ENCODE measurements at places on chromosomes 13 and 19.

GRCh38 chr19:18483119-18483890, 38.6 kb downstream of the ELL start:
- DNase-seq = no peak

GRCh38 chr19:48654299-48655059, 8.5 kb upstream of the CA11 start:
- no peak for DNase-seq

GRCh38 chr13:105410602-105411001, 1124.9 kb downstream of the EFNB2 start:
- peak; percentile 40 for DNase-seq

GRCh38 chr13:29952245-29952644, 101.8 kb upstream of the UBL3 start:
- DNase-seq = no peak

GRCh38 chr19:2732157-2732725, 7.6 kb downstream of the SLC39A3 start:
- DNase-seq = no peak

GRCh38 chr13:50198508-50198907, 183.3 kb downstream of the KCNRG start:
- no peak for DNase-seq

DNA sequence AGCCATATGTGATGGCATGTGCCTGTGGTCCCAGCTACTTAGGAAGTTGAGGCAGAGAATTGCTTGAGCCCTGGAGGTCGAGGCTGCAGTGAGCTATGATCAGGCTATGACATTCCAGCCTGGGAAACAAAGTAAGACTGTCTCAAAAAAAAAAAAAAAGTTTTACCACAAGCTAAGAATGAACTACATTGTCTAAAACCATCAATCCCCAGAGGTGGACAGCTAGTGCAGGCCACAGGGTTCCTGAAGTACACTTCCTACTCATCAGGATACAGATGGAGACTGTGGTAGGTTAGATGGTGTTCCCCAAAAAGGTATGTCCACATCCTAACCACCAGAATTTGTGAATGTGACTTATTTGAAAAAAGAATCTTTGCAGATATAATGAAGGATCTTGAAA, 63.5 kb upstream of the DOCK9 start:
- DNase-seq = no peak

DNA sequence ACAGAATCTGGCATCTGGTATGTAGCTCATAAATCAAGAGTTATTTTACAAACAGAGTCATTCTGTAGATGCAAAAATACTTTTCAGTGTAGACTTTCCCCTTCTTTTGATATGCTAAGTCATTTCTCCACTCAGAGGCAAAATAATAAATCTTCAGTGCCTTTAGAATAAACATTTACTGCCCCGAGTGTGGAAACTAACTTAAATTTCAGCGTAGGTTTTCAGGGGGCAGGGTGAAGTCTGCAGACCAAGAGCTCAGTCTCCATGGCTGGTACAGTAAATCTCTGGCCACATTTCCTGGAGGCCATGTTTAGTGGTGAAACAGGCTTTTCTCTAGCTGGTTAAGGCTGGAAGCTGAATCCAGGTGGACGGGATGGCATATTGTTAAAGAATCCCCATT, 13.1 kb upstream of the ADPRHL1 start:
- DNase-seq = no peak

DNA sequence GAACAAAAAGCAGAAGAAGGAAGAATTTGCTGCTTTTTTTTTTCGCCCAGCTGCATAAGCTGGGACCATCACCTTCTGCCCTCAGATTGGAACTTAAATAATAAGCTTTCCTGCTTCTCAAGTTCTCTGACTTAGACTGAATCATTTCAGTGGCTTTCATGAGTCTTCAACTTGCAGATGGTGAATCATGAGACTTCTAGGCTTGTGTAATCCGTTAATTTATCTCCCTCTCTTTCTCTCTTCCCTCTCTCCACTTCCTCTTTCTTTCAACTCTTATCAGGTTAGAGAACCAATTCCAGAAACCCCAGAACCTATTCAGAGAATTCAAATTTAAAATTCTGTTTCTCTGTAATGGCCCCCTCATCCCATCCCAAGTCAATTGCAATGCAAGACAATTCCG, 1153.7 kb downstream of the PCDH9 start:
- DNase-seq = no peak

DNA sequence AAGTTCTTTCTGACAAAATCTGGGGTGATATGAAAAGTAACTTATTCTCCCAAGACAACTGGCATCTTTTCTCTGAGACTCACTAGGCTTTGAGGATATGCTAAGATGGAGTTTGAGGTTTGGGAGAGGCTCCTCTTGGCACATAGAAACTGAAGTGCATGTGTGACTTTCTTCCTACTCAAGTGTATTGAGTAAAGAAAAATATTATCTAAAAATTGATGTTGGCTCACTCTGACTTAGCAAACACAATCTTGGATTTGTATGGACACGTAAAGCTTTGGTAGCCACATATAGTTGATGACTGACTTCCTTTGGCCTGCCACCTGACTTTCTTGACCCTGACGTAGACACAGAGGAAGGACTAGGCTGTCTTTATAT, 71.1 kb upstream of the KLF12 start:
- DNase-seq = no peak

DNA sequence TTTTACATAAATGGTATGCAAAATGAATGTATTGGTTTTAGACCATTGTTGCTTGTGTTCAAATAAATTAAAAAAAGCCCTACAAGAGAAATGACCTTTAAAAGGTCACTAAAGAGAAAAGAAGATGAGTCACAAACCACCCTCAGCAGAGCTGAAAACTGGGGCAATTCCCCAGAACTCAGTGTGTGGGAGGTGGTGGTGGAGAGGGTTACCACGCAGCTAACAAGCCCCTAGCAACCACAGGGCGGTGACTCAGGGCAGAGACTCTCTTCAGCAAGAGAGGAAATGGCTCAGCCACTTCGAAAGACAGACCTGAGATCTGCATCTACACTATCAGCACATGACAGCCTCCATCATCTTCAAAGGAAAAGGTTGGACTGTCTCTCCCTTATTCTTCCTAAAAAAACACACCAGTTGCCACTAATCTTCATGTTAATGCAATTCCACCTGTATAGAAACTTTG, 29.4 kb upstream of the NDFIP2 start:
- peak; percentile 97 for DNase-seq

DNA sequence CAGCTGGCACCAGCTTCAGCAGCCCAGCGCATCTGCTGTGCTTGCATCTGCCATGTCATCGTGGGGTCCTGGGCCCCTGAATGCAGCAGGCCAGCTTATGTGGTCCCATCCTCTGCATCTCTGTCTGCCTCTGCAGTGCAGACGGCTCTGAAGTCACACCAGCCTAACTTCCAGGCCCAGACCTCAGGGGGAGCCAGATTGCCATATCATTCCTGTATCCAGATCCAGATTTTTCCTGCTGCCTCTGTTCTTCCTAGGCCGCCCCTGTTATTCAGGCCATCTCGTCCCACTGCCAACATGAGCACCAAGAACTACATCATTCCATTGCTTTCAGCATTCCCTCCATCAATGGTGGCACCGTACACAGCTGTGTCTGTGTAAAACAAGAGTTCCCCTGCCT, 571.6 kb downstream of the UQCRFS1 start:
- no peak for DNase-seq

DNA sequence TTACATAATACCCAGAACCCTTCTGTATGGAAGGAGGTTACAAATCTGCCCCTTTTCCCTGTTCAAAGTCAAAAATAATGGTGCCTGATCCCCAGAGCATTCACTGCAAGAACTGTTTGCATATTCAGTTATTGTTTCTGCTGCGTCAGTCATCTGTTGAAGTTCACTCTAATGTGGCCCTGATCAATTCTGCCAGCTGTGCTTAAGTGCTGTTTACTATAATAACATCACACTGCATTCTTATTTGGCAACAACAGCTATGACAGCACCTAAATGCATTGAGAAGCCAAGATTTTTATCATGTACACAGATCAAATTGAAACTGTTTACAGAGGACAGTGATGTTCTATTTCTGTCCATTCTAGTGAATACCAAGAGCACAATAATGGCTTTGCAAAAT, 115.9 kb downstream of the DACH1 start:
- no peak for DNase-seq

DNA sequence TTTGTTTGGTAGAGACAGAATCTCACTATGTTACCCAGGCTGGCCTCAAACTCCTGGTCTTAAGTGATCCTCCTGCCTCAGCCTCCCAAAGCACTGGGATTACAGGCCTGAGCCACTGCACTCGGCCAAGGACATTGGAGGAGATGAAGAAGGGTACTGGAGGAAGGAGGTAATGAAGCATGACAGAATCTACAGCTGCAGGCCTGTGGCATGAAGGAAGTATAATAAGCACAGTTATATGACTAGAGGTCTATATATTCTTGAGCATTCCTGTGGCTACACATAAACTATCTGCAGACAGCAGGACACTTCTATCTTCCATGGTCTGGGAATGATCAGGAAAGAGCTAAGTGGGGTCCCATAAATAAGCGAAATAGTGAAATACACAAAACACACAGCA, 18.2 kb downstream of the ZNF565 start:
- DNase-seq = no peak

GRCh38 chr13:95411428-95412040, 110.3 kb upstream of the ABCC4 start:
- no peak for DNase-seq

- DNase-seq = no peak
Measured at GRCh38 chr19:19600793-19601330, 17.6 kb downstream of the PBX4 start.

GRCh38 chr13:59445812-59446211, 717.9 kb downstream of the DIAPH3 start:
- DNase-seq = no peak

GRCh38 chr19:51296336-51297093, 14.9 kb upstream of the IGLON5 start:
- DNase-seq = no peak

- no peak for DNase-seq
Measured at GRCh38 chr13:72586518-72586917, 140.9 kb downstream of the MZT1 start.

DNA sequence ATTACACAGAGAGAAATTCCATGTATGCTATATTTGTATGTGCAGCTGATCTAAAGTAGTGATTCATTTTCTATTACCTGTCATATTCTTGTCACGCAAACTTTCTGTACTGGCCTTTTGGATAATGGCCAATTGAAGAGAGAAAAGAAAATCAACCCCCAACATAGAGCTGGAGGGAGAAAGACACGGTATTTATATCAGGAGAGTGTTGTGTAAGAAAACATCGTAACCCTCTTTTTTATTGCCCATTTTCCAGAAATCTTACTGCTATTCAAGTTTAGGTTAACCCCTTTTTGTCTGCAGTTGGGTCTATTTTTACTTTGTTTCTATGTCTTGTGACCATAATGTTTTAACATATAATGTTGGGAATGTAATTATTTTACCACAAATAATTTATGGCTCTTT, 27.9 kb downstream of the DGKH start:
- DNase-seq = no peak

- no peak for DNase-seq
Measured at GRCh38 chr13:24842549-24843274, 78.7 kb downstream of the RNF17 start.

GRCh38 chr13:27976362-27977091, 7.4 kb upstream of the CDX2 start:
- DNase-seq = no peak

DNA sequence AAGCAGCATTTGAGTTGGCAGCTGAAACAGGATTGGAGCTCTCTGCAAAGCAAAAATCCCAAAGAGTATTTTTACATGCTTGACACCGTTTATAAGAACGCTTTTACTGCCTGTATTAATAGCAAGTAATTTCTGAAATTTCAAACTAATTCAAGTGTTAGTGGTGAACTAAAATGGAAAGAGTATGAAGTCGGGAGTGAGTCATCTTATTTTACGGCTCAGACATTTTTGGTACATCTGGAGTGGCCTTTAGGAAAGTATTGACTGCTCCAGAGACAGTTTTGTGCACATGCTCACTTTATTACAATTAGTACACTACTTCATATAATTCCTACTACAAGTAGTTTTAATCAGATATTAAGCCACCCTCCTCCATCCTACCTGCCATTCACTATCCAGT, 167.4 kb downstream of the SLITRK6 start:
- no peak for DNase-seq

GRCh38 chr19:46834121-46834520, 16.5 kb downstream of the AP2S1 start:
- DNase-seq = no peak

DNA sequence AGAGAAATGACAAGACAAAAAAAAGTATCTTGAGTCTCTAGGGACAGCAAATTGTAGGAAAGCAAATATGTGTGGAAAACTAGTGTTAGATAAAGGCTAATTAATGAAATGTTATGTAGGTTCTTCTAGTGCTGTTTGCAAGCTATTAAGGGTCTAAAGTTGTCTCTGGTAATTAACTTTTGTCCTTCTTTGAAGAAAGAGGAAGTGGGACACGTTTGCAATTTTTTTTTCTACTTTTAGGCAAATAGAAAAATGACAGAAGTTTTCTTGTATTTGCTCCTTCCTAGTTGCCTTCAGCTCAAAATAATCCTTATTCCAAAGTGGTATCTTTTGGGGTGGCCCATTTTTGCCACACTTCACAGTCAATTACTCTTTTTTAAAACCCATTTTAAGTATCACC, 1877.7 kb upstream of the PRR20A start:
- DNase-seq = no peak

- DNase-seq = no peak
Measured at GRCh38 chr19:36916991-36917390, 859 bp downstream of the ZNF568 start.

DNA sequence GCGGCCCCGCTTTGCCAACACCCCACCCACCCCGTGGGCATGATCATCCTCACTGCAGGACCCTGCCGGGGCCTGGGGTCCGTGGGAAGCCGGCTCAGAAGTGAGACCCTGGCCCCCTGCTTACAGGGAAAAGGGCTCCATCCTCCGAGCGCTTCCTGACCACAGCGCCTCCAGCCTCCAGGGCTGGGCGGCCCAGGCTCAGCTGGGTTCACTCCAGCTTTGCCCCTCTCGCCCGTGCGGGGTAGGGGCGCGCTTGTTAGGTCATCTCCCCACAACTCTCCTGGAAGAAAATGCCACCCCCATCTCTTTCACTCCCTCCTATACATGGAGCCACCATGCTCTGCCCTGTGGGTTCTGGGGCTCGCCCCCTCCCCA, 6.6 kb upstream of the C1QTNF9B start:
- no peak for DNase-seq

DNA sequence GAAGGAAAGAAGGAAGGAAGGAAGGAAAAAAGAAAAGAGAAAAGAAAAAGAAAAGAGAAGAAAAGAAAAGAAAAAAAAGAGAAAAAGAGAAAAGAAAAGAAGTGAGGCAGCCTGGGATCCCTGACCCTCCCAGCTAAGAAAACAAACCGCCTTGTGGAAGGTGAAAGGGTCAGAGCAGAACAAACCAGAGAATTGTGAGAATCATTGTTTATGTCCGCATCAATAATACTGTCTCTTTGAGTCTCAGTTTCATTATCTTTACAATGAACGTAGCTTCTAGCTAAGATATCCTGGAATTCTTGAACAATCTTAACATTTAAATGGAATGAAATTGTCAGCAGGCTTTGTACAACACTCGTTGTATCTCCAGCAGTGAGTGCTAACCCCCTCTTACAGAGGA, 66.4 kb upstream of the SERP2 start:
- DNase-seq = no peak

Measured in stimulated activated CD4-positive, alpha-beta T cell treated with anti-CD3 and anti-CD28 coated beads, Interleukin-15, amount 100 ng/mL, for 24 hours (primary cell).